ENCODE measurements at places on chromosomes 6 and 20. TPM values are rescaled to one million over a fixed set of nuclear protein-coding genes. Genes with fewer than 3 reads are reported as not detected.
A peak's percentile ranks its signal among the peaks of the same experiment; 100 is the strongest.

The B4GALT5 gene
- 1.5 TPM for polyA plus RNA-seq

The TNFRSF6B gene
- not detected for polyA plus RNA-seq

The DEFB132 gene
- not detected for polyA plus RNA-seq

The HLA-F gene
- 457 TPM for polyA plus RNA-seq

The MMP24 gene
- 0.16 TPM for polyA plus RNA-seq

The SAPCD1 gene
- polyA plus RNA-seq, result not detected

DNA sequence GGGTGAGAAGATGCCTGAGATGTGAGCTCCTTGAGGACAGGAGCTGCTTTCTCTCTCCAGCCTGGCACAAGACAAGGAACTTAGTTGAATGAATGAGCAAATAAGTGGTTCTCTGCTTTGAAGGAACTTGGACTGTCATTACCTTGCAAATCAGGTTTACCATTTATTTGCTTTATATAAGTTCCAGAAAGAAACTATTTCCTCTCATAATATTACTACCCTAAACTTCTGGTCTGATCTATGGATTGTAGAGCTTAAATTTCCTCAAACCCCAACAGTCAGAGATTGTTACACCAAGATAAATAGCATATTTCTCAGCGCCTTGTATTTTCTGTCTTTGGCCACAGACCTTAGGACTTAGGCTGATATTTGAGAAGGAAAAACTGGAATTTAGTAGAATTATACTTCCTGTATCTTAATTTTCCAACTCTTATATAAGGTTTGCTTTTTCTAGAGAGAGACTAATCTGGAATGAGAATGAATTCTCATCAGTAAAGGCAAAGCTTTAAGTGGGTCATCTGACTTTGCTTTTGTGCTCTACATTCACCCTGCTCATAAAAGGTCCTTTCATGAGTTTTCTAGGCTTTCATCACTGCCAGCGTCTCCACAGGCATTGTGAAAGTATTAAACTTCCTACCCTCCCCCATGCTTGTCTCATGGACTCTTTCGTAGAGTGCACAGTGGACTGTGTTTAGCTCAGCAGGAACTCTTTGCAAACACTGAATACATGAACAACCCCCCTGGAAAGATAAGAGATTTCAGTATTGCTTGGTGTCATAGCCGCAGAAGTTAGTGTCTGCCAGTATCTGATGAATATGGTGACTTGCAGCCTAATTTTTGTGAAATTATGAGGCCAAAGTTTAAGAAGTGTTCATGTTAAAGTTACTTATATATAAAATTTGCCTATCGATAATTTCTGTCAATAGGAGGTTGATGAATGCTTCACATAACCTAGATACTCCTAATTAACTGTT is 74.0 kb downstream of the PTPRA start:
- no peak for DNase-seq

DNA sequence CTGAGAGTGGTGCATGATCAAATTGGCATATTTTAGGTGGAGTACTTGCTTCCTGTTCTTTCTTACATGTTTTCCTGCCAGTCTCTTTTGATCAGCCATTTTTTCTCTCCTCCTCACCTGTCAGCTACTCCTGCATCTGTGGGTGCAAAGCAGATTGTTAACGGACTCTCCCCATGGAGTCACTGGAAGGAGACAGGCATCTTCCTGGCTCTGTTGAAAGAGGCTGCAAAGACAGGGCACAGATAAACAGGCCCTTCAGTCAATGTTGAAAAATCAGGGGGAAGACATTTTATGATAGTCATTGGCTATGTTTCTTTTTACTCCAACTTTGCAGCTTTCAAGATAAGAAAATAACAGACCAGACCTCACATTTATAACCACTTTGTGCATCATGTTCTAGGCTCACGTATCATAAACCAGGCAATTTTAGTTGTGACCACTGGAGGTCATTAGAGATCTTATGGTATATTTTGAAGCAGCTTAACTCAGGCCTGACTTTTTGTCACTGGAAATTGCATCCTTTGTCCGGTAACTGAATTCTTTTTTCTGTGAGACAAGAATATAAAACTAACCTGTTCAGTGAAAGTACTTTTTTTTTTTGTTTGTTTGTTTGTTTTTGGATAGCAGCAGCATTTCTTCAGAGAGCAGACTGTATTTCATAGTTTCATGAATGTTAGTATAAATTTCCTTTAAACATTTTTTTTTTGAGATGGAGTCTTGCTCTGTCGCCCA is 20.1 kb downstream of the ECT2L start:
- peak; percentile 33 for DNase-seq

DNA sequence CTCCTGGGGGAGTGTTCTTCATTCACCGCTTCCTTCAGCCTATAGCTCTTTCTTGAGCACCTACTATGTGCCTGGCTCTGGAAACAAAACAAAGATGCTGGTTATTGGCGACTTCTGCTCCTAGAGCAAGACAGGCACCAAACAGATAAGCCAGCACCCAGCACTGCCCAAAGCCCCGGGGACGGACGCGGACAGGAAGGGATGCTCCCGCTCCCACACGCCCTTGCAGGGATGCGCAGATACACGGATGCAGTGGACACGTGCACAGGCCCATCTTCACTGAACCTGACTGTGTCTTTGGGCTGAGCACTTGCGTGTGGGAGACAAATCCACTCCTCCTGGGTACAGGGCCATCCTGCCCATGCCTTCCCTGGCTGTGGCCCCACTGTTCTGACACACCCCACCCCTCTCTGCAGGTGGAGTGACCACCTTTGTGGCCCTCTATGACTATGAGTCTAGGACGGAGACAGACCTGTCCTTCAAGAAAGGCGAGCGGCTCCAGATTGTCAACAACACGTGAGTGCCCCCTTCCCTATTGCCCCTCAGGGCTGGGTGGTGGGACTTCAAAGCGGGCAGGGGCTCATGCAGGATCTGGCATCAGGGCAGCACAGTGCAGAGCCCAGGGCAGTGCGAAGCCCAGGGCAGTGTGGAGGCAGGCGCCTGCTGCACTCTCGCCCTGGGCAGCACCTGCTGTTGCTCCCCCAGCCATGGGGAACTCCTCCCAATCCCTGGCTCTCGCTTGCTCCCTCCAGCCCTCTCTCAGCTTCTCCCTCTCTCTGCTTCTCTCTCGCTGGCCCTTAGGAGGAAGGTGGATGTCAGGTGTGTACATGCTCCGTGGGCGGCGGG is 39.9 kb downstream of the SRC start:
- DNase-seq, result no peak

DNA sequence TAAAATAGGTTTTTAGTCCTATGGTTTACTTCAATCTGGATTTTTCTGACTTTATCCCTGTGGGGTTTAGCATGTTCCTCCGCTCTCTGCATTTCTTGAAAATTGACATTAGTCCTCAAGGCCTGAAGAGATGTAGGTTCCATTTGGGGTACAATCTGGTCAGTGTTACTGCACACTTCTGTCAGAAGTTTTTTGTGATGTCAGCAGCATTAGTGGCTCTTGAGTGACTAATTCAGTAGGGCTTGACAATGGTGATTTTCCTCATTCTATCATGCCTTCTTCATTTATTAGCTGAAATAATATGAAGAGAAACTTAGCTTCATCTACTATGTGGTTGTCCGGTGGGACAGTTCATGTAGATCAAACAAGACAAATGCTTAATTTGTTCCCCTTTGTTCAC is 114.6 kb downstream of the PDE10A start:
- no peak for DNase-seq

DNA sequence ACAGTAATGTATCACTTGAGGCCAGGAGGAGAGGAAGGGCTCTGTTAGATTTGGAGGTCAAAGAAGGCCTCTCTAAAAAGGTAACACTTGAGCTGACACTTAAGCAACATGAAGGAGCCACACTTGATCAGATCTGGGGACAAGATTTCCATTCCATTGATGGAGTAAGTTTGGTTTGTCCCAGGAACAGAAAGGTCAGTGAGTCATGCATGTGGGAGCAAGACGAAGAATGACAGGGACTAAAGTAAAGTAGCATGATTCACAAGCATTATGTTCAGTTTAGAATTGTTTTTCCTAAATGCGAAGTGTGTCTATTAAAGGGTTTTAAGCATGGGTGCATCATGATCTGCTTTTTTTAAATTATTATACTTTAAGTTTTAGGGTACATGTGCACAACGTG is 47.4 kb downstream of the COL21A1 start:
- DNase-seq, result no peak

GRCh38 chr20:62925420-62926228 is 681 bp downstream of the DIDO1 start:
- DNase-seq, result peak; percentile 51

DNA sequence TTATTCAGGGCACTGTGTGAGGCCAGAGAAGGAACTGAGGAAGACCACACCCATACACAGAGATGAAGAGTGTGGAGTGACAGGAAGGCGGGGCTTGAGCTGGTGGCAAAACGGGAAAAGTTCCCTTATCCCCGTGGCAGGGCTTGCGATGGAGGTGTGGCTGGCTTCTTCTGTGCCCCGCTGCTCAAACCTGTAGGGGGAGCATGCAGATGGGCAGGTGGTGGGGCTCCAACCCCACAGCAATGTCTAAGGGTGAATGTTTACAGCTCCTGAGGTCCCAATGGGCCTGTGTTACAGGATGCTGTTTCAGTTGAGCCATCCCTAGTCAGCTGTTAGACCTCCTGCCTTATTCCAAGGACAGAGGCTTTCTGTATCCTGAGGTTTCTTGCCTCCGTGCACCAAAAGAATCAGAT is 105.9 kb downstream of the LY86 start:
- DNase-seq, result no peak

DNA sequence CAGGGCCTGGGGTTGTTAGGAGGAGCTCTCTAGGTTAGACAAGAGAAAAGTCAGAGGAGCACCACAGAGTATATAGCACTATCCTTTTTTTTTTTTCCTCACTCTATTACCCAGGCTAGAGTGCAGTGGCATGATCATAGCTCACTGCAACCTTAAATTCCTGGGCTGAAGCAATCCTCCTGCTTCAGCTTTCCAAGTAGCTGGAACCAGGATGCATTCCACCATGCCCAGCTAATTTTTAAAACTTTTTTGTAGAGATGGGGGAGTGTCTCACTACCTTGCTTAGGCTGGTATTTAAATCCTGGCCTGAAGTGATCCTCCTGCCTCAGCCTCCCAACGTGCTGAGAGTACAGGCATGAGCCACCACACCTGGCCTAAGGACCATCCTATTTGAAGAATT is 19.3 kb upstream of the AKIRIN2 start:
- DNase-seq, result no peak

DNA sequence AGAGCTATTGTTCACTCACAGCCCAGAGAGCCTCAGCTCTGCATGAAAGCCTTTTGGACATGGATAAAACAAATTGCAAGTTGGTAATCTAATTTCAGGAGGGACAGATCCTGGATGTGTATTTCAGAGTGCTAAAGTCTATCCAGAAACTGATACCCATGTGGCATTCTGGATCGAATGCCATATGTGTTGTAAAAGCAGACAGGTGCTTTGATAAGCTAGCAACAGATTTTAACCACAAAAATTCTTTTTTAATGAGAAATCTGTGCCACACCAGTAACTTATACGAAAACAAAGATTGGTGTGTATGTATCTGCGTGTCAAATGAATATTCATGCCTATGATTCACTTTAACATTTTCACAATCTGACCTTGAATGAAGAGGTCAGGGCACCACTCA is 936.6 kb upstream of the MAP3K7 start:
- no peak for DNase-seq

- DNase-seq, result no peak
These were observed 136.5 kb downstream of the TMEM242 start for GRCh38 chr6:157186785-157187181.
